Tibial nerve (tissue), 4 donors: ENCODE measurements at places on chromosomes 11 and 22.

- no peak for DNase-seq
Observed at GRCh38 chr22:21714059-21714770, 21.4 kb downstream of the YPEL1 start.

DNA sequence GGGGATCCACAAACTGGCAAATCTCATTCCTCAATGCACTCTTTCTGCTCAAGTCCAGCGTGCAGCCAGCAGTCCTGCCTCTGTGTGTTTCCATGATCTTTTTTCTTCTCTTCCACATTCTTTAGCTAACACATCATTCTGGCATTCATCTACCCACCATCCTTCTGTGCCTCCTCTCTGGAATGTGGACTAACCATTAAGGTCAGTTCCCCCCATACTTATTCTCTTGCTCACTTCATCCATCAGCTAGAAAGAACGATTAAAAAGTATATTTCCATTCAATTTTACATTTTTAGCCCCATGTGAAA, 7.8 kb downstream of the KIRREL3 start:
- DNase-seq, result no peak

DNA sequence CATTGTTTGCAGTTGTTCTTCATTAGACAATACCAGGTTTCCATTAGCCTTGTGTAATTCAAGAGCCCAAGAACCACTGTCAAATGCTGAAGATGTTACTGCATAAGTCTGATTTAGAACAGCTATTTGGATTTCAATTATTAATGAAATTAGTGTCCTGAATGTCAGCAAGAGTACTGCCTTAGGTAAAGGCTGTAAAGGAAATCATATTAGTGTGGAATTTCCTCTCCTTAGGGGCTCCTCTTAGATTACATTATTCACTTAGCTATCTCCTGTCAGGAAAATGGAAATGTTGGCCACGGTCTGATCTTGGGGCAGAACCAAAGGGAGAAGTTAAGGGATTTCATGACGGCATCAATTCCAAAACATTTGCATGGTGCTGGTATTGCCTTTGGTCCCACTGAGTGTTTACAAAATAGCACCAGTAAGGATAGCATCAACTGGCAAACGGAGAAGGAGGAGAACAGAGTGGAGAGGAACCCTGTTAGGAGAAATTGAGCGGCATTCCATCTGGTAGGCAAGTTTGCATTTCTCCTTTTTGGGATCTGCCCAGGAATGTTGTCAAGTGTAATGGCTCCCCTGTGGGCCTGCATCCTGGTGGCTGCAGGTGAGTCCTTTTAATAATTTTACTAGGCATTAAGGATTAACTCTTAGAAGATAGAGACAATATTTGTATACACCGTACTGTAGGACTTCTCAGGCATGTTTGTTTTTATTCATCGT, at the start of gene HTR3B:
Gene HTR3B (plus strand): TSS at position 418 of the 723 bp plus-strand sequence. CDS start 138 bp downstream, at position 556.
- DNase-seq, result no peak

- DNase-seq, result peak; percentile 87
Observed at GRCh38 chr11:46649180-46649738, 31.9 kb downstream of the ATG13 start.

GRCh38 chr11:16846305-16846704, 107.9 kb downstream of the C11orf58 start:
- DNase-seq, result no peak

DNA sequence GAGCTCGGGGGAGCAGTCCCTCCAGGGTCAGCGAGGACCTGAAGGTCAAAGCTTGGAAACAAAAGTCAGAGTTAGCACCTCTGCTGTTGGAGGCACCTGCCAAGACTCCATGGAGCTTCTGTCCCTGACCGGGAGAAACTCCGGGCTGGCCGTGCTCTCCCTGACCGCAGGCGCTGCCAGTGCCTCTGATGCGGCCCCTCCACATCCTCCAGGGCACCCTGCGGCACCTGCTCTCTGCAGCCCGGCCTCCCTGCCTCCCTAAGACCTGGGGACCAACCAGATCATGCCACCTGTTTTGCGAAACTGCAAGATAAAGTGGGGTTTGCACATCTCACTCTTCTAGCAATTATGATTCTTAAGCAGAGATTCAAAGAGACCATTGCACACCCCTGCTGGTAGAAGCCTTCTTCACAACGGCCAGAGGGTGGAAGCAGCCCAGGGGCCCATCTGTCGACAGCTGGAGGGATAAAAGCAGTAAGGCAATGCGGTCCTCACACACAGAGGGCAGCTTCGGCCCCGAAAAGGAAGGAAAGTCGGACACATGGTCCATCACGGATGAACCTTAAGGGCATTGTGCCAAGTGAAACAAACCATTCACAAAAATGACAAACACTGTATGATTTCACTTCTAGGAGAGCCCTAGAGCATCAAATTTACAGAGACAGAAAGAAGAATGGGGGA, 477.1 kb downstream of the BRD1 start:
- no peak for DNase-seq

- no peak for DNase-seq
Observed at GRCh38 chr22:41891407-41891806, 23.5 kb downstream of the SHISA8 start.

DNA sequence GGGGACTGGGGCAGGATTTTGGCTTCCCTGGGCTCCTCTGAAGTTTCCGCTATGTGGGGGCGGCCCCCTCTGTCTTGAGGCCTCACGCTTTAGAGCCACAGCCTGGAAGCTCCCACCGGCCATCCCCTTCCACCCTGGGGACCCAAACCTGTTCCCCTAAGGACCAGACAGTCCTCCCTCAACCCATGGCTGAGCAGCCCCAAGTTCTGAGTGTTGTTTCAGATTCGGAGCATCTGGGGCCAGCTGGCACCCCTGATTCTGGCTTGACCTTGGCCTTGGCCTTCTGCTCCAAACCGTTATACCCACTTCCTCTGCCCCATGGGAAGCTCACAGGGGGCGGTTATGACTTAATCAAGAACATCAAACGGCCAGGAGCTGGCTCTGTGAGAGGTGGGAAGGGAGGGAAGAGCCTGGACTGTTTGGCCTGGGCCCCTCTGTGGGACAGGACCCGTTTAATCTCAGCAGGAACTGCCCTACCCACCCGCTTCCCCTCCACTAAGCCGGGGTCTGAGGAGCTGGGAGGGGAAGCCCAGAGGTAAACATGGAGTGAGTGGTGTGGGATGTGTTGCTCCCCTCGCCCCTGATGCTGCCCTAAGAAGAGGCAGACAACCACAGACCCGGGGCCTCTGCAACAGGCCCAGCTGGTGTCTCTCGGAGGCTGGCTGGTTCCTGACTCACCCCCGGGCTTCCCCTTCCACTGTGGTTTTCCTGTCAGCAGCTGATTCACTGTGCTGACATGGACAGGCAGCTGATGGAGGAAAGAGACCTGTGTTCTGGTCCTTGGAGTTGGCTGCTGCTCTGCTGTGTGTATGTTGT, 3.4 kb downstream of the CD82 start:
- DNase-seq, result peak; percentile 59

DNA sequence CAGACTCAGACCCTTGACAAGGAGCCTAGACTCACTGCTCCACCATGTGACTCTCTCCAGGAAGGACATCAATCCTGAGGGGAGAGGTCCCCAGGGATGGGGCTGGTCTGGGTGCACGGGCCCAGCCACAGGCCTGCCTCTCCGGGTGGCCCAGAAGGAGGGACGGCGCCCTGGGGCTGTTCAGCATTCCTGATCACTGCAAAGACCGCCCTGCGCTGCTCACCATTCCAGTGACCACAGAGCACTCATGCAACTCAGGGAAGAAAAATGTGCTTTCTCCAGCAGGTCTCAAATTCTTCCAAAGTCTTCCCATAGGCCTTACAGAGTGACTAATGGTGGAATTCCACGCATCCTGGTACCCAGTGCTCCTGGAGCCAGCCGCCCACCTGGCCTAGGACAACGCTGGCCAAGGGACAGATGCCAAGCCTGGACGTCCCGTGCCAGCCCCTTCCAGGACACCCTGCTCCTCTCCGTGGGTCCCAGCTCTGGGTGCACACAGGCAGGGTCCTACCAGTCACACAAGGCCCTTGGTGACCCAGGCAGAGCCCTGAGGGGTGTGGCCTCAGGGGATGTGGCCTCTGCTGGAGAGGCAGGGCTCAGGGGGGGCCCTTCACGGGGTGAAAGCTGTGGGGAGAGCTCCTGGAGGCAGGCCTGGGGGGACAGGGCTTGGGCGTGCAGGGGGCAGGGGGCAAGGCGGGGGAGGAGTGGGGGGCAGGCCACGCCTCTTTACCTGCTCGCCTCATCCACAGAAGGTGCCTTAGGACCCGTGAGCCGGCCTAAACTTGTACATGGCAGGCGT, 178.8 kb downstream of the IGLL1 start:
- no peak for DNase-seq

GRCh38 chr22:42683578-42684283, 34.5 kb upstream of the CYB5R3 start:
- DNase-seq, result no peak

GRCh38 chr11:119363081-119363850, 16.8 kb upstream of the MFRP start:
- DNase-seq, result no peak

DNA sequence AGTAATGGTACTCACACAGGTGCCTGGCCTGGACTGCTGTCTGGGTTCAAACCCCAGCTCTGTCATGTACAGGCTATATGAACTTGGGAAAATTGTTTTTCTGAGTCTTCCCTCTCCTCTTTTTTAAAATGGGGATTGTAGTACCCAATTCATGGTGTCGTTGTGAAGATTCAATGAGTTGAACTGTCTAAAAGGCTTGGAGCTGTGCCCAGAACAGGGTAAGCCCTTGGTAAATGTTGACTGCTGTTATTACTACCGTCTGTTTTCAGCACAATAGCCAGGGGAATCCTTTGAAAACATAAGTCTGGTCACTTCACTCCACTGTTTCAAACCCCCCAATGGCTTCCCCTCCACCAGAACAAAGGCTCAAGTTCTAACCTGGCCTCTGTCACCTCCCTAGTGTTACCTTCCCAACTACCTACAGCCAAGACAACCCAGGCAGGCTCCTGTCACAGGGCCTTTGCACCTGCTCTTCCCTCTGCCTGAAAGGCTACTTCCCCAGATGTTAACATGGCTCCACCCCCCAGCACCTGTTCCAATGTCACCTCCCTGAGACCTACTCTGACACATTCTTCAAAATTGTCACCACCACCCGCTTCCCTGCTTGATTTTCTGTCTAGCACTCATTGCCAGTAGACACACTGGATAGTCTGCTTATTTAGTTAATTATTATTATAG, 152.8 kb downstream of the CHST1 start:
- DNase-seq, result no peak

DNA sequence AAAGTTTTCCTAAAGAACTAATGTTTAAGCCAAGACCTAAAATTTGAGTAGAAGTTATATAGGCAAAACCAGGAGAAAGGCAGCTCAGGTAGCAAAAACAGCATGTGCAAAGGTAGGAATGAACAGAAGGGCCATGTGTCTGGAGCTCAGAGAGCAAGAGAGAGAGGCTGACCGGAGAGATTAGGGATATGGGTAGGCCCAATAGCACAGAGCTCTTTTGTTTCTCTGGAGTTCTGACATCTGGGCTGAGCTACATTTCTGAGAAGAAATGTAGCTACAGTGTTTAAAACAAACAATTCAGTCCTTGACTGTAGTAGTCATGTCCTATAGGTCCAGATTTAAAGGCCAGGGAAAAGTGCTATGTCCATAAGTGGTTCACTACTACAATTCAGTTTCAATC, 4.5 kb downstream of the C11orf97 start:
- DNase-seq, result no peak

DNA sequence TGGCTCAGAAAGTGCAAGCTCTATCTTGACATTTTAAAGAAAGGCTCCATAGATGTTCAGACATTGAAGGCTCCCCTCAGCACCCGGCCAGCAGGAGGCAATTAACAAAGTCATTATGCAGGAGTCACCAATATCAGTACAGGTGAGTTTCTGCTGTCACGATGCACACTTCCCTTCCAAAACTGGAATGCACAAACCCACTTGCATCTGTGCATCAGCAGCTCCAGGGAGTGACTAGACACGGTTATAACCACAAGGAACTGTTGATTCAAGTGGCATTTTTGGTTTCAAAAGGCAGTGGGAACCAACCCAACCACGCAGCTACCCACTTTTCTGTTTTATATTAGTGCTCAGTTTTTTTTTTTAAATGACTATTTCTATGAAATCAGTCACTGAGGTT, 293.9 kb upstream of the NARS2 start:
- DNase-seq, result no peak

DNA sequence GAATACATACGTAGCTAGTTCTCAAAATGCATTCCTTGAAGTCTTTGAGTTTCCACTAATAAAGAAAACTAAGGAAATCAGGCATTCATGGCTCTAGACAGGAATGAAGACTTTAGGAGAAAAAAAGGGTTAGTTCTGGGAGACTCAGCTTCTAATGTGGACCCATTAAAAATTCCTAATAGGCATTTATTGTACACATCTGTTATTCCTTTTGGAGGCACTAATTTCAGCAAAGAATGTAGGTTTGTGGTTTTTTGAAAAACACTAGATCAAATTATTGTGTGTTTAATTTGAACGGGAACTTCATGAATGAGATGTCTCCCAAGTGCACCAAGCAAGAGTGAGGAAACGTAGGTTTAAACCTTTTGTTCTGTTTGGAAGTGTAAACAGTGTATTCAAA, 42.7 kb downstream of the PARVA start:
- DNase-seq, result no peak
